HTR-8/SVneo (cell line): ENCODE measurements at places on chromosomes 5 and 9.

DNA sequence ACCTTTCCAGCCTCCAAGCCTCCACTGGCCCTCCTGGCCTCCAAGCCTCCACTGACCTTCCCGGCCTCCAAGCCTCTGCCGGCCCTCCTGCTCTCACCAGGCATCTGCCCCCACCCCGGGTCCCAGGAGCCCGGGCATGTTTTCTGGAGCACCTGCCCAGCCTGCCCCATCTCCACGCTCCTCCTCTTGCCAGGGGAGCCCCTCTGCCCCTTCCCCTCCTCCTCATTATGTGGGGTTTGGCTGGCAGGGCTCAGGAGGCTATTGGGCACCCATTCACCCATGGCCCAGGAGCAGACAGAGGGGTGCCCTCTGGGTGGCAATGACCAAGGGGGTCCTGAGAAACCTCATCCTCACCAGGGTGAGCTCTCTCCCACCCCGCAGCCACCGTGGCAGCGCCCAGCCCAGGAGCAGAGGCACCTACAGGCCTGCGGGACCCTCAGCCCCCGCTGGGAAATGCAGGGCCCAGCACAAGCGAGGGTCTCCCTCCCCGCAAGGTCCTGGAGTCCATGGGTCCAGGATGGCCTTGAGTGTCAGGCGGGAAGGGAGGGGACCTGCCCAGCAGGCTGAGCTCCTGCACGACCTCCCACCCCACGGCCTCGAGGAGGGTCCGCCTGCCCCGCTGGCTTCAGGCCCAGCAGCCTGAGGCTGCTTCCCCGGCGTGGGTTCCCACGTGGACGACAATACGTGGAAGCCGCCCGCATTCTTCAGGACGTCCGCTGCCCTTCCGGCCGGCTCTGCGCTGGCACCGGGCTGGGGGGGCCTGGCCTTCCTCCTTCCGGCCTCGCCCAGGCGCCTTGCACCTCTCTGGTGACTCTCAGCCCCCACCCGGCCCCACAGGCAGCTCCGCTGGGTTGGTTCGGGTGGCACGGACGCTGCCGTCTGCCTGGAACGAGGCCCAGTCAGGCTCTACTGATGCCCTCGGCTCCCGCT, 51.4 kb upstream of the NRARP start:
- DNase-seq: no peak

DNA sequence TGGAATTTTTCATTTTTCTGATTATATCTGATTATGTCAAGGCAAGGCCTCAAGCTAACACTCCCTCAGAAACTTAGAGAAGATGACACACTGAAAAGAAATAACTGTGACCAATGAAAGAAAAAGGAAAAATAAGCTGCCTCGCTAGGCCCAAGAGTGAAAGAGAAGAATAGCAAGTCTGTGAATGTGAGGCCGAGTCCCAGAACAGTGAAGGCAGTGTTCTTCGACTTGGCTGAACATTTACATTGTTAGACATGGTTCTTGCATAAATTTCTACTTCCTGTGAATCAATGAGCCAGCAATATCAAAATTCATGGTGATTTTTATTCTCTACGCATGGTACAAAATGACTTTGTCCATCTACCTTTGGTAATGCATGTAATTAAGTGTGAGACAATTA, at the start of gene ATP10B:
TSS of gene ATP10B (minus strand) at position 163 of the 400 bp plus-strand sequence. CDS start 164,137 bp downstream, outside the sequence.
- DNase-seq: no peak

- no peak for DNase-seq
These were observed 415.8 kb downstream of the SPATA31D1 start for GRCh38 chr9:82404196-82404870.

- DNase-seq: no peak
These were observed 389.2 kb upstream of the NUDT12 start for GRCh38 chr5:103951776-103952175.

GRCh38 chr9:87116492-87116891, 169.2 kb upstream of the GAS1 start:
- no peak for DNase-seq

GRCh38 chr9:101652601-101653175, 57.9 kb upstream of the PPP3R2 start:
- no peak for DNase-seq

GRCh38 chr5:29701600-29701999, 1491.9 kb upstream of the CDH6 start:
- DNase-seq: no peak

GRCh38 chr5:158802941-158803341, 296.8 kb downstream of the EBF1 start:
- no peak for DNase-seq

- no peak for DNase-seq
These were observed 258.5 kb upstream of the PPP1R2B start for GRCh38 chr5:156591631-156592030.

GRCh38 chr5:117587111-117587510, 1012.5 kb upstream of the SEMA6A start:
- DNase-seq: no peak

DNA sequence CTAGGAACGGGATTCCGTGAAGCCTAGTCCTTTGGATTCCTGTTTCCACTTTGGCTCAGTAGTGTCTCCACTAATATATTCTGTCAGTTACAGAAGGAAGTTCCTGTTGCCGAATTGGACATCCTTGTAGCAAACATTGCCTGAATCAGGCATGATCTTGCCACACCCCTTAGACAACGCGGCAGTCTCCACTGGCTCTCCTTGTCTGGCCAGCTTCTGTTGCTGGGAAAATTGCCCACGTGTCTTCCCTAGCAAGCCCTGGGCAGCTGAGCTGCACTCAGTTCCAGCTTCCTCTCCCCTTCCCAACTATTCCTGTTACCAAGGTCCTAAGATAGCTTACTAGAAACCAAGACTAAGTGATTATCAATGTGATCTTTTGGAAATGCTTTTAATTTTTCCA, 316.6 kb upstream of the RIOK2 start:
- DNase-seq: no peak

DNA sequence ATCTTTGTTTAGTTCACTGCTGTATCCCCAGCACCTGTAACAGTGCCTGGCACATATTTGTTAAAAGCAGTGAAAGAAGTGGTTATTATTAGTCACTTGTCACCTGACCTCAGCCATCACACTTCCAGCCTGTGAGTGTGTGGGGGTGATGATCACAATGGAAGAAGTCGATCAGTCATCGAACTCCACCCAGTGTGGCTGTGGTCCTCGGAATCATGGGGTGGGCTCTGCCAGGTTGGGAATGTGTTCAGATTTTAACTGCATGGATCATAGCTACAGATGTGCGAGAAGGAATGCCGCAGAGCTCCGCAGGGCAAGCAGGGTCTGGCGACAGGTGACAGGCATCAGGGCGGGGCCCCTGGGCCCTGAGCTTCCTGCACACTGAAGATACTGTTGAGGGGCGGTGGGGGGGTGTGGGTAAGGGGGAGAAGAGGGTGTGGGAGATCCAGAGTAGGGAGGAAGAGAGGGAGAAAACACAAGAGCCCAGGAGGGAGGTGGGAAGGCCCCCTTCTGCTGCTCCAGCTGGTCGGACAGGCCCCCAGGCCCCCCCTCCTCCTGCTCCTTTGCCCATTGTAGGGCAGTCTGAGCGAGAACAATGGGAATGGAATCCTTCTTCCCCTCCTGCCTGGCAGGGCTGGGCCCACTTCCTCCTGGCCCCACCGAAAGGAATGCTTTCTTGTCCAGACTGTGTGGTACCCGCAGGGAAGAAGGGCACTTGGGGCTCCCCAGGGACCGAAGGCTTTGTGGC, 89.6 kb downstream of the SPRY4 start:
- DNase-seq: no peak

DNA sequence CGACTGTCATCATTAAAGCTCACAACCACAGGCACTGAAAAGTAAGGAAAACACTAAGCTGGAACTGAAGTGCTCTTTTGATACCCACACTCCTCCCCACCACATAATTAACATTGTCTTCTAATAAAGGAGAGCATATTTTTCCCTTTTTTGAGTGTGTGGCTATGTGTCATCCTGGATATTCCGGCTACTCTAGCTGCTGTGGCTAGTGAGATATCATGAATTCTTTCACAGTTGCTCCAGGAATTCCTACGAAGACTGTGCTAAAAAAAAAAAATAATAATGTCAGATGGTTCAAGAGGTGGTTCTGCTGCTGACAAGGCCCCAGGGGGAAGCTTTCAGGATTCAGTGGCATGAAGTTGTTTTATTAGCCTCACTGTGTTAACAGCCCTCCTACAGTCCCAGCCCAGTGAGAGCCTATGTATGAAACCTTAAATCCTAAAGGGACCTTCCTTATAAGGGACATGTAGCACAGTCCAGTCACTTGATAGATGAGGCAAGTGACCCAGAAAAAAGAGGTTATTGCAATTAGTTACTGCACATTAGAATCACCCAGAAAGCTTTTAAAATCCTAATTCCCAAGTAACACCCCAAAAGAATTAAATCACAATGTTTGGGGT, 46.6 kb downstream of the TMEM252 start:
- DNase-seq: no peak

DNA sequence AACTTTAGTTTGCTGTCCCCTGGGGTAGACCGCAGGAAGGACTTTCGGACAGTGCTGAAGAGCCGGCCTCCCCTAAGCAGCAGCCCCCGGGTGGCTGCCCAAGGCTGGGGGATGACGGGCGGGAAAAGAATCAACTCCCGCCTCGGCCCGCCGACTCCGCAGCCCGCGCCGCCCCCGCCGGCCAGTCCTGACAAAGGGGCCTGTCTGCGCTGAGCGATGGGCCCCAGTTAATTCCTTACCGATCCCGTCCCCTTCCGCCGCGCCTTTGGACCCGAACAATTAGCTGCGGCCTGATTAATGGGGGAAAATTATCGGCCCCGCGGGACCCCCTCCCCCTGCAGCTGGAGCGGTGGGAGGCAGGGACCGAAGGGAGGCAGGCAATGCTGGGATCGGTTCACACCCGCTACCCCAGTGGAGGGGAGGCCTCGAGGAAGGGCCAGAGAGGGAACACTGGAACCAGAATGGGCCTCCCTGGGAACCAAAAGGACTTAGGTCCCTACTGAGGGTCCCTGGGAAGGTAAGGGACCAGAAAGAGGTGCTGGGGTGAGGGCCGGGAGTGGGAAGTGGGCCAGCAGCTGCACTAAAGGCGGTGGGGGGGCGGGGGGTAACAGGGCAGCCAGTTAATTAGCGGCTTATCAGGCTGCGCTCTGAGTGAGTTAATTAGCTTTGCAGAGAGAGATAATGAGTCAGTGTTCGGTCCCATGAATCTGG, 4.2 kb downstream of the ARID3C start:
- no peak for DNase-seq

GRCh38 chr9:9341203-9341602, 1271.6 kb downstream of the PTPRD start:
- DNase-seq: no peak

DNA sequence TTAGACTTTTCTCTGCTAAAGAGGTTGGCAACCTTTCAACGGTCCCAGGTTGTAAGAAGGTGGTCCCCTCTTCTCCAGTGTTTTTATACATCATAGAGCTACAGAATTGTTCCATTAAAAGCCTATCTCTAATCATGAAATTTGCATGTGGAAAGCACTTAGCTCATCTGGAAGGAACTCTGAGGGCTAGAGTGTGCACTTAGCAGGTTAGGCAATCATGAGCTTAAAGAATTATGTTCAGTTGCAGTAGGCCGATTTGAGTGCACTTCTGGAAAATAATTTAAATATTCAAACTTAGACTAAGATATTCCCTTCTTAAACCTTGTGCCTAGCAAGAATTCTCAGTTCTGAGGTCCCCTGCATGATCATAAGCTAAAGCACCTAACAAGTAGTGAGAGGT, 468.7 kb downstream of the SPATA31D1 start:
- DNase-seq: no peak

DNA sequence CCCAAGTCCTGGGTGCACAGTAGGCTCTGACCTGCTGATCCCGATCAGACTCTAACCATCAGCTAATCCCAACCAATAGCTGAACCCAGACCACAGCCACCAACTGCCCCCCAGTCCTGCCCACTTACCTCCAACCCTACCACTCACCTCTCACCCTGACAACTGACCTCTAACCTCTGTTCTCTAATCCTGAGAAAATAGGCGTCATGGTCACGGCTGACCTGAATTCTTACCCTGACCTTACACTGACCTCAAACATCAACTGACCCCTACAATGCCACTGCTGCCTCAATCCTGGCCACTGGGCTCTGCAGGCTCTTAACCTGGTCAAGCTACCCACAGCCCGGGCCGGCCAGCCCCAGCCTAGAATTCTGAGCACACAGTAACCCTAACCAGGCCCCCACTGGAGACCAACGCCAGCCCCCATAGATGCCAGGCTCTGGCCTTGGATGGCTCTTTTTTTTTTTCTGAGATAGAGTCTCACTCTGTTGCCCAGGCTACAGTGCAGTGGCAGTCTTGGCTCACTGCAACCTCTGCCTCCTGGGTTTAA, 63.8 kb upstream of the ASS1 start:
- DNase-seq: no peak

GRCh38 chr5:153896701-153897100, 142.0 kb downstream of the FAM114A2 start:
- no peak for DNase-seq

- no peak for DNase-seq
These were observed 5.8 kb downstream of the FOXE1 start for GRCh38 chr9:97858826-97859225.

GRCh38 chr5:95591490-95591901, 28.4 kb upstream of the GPR150 start:
- peak; percentile 28 for DNase-seq

GRCh38 chr9:16044579-16044881, 491.7 kb downstream of the CCDC171 start:
- no peak for DNase-seq

- no peak for DNase-seq
These were observed 10.8 kb upstream of the SLC12A7 start for GRCh38 chr5:1122511-1123294.

GRCh38 chr9:95182854-95183563, 134.5 kb downstream of the FANCC start:
- DNase-seq: no peak

- no peak for DNase-seq
These were observed 80.8 kb downstream of the NTNG2 start for GRCh38 chr9:132242621-132243155.

DNA sequence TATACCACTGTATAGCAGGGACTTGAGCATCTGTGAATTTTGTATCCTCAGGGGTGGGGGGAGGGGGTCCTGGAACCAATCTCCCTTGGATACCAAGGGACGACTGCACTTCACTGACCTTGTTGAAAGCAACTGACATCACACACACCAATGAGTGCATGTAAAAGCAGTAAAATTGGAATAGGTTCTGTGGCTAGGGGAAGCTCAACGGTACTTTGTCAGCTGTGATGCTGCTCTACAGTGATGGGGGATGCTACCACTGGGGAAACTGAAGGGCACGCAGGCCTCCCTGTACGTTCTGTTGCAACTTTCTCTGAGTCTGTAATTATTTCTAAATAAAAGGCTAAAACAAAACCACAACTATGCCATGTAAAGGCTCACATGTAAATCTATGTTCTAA, 47.0 kb upstream of the RETREG1 start:
- no peak for DNase-seq
